Fibroblast of the aortic adventitia (primary cell): ENCODE measurements at places on chromosomes 7 and 10. TPM values are rescaled to one million over a fixed set of nuclear protein-coding genes. Genes with fewer than 3 reads are reported as not detected.

- DNase-seq = no peak
These were observed 621.1 kb downstream of the NRG3 start for GRCh38 chr10:82496114-82496513.

SLC26A5 gene
- not detected in 2 replicates for total RNA-seq

AKR1D1 gene
- not detected in 2 replicates for total RNA-seq

DNA sequence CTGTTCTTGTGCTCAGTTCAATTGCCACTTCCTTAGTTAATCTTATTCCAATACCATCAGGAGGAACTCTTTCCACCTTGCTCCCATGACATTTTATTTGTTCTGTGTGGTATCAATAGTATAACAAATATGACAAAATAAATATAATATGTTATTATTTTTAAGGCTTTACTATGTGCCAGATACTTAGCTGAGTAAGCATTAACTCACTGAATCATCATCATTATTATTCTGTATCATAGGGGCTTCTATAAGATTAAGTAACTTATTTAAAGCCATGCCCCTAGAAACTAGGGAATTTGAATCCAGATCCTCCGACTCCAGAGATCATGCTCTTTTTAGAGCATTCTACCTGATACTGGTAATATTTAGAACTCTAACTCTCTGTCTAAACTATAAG, 33.5 kb upstream of the SKAP2 start:
- no peak for DNase-seq

DNA sequence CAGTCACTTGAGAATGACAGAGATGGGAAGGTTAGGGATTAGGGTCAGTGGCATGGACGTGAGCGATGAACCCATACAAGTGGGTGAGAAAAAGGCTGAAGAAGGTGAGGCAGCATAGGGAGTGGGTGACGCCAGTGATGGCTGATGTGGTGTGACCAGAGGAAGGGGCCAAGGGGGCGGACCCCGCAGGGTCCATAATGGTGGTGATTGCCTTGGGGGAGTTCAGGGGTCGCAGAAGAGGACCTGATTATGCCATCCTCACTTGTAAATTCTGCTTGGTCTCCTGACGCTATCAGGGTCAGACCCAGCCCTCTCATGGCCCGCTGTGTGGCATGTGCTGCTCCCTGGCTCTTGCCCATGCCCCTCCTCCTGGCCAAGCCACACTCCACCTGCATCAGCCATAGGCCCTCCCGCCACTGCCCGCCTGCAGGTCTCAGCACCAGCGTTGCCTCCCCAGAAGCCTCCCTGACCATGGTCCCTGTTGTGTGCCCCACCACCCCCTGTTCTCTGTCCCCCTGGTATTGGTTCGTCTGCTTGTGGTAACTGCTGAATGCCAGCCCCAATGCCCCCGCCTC, 235.7 kb downstream of the EBF3 start:
- DNase-seq = no peak
